H9 (cell line): ENCODE measurements at places on chromosomes 12 and 14.

DNA sequence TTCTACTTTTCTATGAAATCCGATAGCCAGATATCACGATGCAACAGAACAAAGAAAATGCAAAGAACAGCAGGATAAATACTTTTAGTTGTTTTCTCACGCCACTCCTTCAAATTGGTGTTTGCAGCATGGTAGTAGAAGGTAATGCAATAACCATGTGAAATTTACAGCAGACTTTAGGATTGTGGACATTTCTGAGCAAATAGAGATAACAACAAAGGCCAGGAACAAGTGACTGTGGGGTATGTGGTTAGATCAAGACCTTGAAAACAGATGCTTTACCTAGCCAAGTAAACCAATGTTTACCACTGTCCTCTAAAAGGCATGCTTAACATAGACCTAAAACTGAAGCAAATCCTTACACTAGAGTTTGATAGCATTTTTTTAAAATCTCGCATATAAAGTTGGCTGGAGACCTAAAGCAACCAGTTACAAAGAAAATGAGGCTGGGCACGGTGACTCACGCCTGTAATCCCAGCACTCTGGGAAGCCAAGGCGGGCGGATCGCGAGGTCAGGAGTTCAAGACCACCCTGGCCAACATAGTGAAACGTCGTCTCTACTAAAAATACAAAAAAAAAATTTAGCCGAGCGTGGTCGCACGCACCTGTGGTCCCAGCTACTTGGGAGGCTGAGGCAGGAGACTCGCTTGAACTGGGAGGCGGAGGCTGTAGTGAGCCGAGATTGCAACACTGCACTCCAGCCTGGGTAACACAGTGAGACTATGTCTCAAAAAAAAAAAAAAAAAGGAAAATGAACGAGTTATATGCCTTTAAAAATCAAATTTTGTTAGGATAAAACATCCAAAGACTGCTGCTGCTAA lies 123.2 kb upstream of the FOXN3 start:
- H3K4me1 ChIP-seq: peaks cover 2% of the 10 kb centered on the region; the same call in 1 of the 2 replicates
- H3K4me3 ChIP-seq: no peak overlapping the region
- H3K27me3 ChIP-seq: no peaks in the 10 kb centered on the region
- H3K36me3 ChIP-seq: peaks cover 2% of the 10 kb centered on the region; the same call in 2 of the 3 replicates
- H3K27ac ChIP-seq: no peak overlapping the region

DNA sequence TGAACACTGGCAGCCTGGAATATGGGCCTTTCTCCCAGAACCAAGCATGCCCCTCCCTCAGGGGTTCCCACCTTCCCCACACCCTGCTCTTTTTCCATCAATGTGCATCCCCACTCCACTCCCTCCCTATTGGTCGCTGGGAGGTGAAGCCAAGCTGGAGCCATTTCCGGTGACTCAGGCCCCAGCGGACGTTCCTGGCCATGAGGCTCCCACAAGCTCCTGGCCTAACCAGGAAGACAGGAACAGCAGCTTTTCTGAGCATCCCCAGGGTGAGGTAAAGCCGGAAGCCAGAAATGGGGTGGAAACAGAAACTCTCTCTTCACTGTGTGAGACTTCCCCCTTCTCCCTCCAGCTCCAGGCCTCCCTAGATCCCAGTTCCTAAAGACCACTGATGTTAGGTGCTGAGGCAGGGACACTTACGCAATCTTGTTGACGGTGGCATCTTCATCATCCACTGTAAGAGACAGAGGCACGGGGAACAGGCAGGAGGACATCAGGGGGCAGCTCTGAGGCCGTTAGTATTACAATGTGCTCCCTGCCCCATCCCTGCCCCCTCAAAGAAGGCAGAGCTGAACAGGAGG lies 5.1 kb downstream of the LMBR1L start:
- no peak for DNase-seq
- no peaks in the 10 kb centered on the region for H3K27me3 ChIP-seq
- peaks cover 38% of the 10 kb centered on the region for H3K36me3 ChIP-seq
- no peak overlapping the region for H3K4me3 ChIP-seq
- peaks cover 5% of the 10 kb centered on the region; the same call in 1 of the 2 replicates for H3K4me1 ChIP-seq

DNA sequence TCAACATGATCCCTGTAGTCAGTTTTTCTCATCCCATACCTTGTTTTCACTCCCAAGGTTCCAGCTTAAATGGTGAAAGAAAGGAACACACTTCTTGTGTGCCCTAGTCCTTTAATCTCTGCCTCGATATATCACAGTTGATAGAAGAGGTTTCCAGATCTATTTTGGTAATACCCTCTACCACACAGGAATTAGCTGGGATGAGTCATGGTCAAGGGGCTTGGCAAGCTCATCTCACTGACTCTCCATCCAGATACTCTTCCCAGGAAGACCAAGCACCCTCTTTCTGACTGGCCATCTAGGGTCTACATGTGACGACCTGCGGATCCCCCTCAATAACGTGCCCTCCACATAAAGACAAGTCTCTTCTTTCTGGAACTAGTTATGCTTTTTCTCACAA lies 277.9 kb downstream of the ITPR2 start:
- no peak for DNase-seq
- no peak overlapping the region for H3K4me3 ChIP-seq
- no peaks in the 10 kb centered on the region for H3K36me3 ChIP-seq

DNA sequence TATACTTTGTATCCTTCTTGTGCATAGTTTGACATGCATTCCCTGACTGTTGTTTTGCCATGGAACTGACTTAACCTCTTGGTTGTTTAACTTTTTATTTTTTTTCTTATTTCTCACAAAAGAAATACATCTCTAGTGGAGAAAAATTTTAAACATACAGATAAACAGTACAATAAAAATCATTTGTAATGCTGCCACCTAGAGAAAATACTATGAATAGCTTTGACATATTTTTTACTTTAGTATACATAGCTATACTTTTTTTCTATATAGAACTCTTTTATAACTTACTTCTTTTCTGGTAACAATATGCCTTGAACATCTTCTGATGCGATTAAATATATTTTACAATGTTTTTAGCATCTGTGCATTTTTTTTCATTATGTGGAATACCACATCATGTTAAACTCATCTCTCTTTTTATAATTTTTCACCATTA lies 184.5 kb downstream of the AKAP6 start:
- H3K36me3 ChIP-seq: peaks cover 3% of the 10 kb centered on the region; the same call in 1 of the 2 replicates
- H3K27ac ChIP-seq: no peak overlapping the region
- no peaks in the 10 kb centered on the region for H3K4me1 ChIP-seq
- no peak for DNase-seq
- no peak overlapping the region for H3K4me3 ChIP-seq

GRCh38 chr12:113439606-113440030 lies 17.4 kb downstream of the SDSL start:
- DNase-seq: peak; percentile 90
- no peak overlapping the region for H3K4me3 ChIP-seq
- no peak overlapping the region for H3K27ac ChIP-seq
- no peaks in the 10 kb centered on the region for H3K27me3 ChIP-seq

DNA sequence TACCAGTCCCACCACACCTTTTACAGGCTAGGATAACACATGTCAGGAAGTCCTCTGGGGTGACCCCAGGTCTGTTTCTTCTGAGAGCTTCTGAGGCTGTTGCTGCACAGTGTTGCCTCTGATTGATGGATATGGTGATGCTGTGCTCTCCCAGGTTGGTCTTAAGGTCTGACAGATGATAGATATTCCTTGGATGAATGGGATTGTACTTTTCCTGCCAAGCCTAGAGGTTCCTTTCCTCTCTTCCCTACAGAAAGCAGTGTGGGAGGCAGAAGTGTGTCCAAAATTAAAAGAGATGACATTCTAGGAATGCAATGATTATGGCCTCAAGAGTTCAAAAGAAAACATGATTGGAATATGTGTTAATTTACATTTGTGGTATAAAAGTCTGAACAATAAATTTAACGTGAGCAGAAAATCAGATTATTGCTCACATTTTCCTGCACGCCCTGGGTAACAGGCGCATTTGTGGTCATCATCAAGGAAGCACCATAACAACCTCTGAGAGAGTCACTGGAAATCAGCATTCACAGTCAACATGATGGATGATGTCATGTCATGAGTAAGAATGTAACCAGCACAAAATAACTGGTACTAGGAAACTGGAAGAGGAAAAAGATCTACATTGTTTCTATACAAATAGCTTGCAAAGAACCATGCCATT lies 73.7 kb downstream of the BBS10 start:
- H3K27ac ChIP-seq: no peak overlapping the region
- H3K36me3 ChIP-seq: no peaks in the 10 kb centered on the region
- no peak overlapping the region for H3K4me3 ChIP-seq
- peaks cover 4% of the 10 kb centered on the region; the same call in 1 of the 2 replicates for H3K4me1 ChIP-seq
- H3K27me3 ChIP-seq: no peaks in the 10 kb centered on the region
- DNase-seq: no peak

DNA sequence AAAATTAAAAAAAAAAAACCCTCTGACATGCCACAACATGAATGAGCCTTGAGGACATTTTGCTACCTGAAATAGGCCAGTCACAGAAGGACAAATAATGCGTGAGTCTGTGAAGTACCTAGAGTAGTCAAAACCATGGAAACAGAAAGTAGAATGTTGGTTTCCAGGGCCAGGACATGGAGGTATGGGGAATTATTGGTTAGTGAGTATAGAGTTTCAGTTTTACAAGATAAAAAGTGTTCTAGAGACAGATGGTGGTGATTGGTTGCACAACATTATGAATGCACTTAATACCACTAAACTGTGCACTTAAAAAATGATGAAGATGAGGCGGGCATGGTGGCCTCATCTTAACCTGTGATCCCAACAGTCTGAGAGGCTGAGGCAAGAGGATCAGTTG lies 47.6 kb upstream of the ZFP36L1 start:
- no peak overlapping the region for H3K27ac ChIP-seq
- no peak for DNase-seq
- no peaks in the 10 kb centered on the region for H3K4me1 ChIP-seq

- H3K27me3 ChIP-seq: no peaks in the 10 kb centered on the region
- no peak overlapping the region for H3K27ac ChIP-seq
- peaks cover 13% of the 10 kb centered on the region for H3K36me3 ChIP-seq
- DNase-seq: peak; percentile 33
These were observed 56.9 kb downstream of the GPR137C start for GRCh38 chr14:52609445-52610044.

DNA sequence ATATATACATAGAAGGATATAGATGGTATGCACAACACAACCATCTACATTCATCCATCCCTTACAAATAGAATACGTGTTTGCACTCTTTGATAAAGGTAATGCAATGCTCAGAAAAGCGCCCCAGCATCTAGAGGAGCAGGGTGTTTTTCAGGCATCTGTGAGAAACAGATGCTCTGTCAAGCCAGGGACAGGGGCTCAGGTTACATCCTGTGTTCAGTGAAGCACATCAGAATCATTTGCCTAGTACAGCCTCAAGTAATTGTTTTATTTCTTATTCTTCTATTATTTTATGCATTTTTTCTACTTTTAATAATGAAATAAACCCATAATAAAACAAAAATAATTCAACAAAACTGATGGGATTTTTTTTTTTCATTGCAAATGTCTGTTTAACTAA lies 50.5 kb upstream of the HIF1A start:
- no peaks in the 10 kb centered on the region for H3K27me3 ChIP-seq
- no peaks in the 10 kb centered on the region for H3K36me3 ChIP-seq
- no peak overlapping the region for H3K4me3 ChIP-seq
- H3K4me1 ChIP-seq: no peaks in the 10 kb centered on the region

DNA sequence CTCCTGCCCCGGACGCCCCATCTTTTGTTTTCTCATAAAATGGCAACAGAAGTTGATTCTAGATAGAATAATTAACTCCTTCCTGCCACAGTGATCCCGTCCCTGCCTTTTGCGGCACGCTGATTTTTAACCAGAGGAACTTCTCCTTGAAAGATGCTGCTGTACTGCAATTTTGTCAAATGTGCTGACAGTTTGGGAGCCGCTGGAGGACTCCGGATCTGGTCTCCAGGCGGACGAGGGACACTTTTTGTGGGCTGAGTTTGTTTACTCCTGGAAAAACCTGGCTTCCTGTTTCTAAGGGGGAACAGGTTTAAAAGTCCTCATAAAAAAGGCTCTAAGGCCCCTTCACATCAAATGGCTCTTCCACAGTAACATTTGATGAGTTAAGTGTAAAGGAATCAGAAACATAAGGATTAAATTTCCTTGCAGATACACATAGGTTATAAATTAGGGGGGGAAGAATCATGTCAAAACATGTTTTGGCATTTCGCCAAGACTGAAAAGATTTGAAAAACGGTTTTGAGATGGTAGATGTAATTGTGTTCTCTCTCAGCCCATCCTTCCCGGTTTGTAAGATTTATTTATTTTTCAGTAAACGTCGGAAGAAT lies 15.5 kb downstream of the FZD10 start:
- H3K27me3 ChIP-seq: no peaks in the 10 kb centered on the region; the same call in 1 of the 2 replicates
- H3K4me1 ChIP-seq: no peaks in the 10 kb centered on the region
- H3K4me3 ChIP-seq: no peak overlapping the region
- H3K36me3 ChIP-seq: no peaks in the 10 kb centered on the region
- DNase-seq: no peak

DNA sequence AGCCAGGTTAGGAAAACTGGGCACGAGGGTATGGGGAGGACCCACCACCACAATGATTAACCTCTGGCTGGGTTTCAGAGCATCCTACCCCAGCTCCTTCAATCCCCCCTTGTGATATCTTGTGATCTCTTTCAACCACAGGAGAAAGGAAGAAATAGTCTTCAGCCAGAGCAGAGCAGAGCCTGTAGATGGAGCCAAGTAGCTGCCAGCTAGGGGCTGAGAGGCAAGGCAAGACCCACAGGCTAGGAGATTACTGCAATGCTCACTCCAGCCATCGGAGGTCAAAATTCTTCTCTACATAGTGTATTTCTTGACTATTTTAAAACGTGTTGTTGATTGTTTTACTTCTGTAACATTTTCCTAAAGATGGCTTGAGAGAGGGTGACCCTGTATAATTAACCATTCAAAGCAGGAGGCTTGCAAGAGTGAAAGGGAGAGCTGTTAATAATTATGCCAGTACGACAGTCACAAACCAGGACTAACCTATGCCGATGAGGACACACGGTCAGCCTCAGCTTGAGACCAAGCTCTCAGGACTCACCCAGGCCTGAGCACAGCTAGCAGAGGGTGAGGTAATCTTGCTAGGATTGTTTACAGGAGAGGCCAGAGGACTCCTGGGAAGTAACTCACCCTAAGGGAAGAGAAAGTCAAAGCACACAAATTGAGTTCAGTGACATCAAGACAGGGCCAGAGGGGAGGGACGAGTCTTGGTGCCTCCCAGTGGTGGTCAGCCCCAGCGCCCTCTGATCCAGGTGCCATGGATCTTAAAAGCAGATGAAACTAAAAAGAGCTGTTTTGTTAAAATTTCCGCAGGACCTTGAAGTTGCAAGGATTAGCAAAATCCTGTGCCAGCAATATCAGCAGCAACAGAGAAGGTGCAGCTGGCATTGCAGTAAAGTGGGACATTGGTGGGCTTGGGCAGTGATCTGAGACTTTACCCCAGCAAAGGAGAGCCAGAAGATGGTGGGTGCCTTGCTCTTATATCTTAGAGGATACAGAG lies 29.8 kb upstream of the CDKN3 start:
- H3K27me3 ChIP-seq: no peaks in the 10 kb centered on the region
- H3K27ac ChIP-seq: no peak overlapping the region
- peaks cover 24% of the 10 kb centered on the region for H3K4me1 ChIP-seq
- H3K36me3 ChIP-seq: no peaks in the 10 kb centered on the region; the same call in 2 of the 3 replicates
- H3K4me3 ChIP-seq: no peak overlapping the region
